CD4-positive, alpha-beta memory T cell (primary cell): ENCODE measurements at places on chromosomes 1 and 21.

GRCh38 chr1:203558064-203558760 lies 64.3 kb downstream of the OPTC start:
- DNase-seq = no peak

- no peak for DNase-seq
These were observed 258.5 kb downstream of the BACH1 start for GRCh38 chr21:29557200-29557599.

DNA sequence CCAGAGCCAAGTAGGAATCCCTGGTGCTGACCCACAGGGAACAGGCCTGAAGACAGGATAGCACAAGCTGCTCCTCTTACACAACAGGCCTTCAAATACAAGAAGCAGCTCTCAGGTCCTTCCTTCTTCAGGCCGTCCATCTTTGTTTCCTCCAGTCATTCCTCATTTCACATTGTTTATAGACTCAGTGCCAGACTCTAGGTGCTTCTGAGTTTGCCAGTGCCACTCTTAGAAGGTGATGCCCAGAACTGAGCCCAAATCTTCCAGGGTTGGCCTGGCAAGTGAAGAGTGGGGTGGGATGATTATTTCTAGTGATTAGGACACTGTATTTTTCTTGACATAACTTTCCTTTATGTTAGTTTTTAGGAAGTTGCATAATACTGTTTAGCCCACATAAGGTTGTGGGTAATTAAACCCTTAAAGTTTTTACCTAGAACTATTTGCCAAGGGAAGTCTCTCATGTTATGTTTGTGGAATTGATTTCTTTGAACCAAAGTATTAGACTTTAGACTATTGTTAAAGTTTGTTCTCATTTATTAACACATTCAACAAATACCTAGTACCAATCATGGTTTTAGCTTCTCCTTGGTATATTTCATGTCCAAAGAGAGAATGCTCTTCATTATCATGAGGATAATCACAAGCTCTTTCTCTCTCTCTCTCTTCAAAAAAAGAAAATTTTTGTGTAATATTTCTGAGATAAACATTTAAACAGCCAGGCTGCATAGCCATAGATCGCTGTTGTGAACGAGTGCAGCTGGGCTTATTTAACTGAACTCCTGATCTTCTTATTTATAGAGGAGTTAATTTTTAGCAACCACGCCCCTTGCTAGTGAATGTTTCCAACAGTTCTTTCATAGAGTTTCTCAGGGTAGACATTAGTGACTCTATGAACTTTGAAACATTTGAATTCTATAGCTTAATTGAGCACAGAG lies 47.7 kb downstream of the PGM1 start:
- DNase-seq = no peak

DNA sequence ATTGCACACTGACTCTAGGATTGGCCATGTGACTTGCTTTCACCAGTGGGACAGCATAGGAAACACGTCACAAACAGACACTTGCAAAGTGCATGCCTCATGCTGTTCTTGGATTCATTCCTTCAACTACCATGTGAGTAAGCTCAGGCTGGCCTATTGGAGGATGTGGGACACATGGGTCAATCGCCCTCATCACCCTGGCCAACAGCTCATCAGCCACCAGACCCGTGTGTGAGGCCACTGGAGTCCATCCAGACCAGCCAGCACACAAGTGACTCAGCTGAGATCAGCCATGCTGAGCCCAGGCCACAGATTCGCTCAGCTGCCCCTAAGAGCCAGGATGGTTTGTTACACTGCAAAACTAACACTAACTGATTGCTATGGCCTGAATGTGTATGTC lies 216.1 kb upstream of the GRIK3 start:
- DNase-seq = no peak

- DNase-seq = no peak
These were observed 65.9 kb downstream of the LAMC1 start for GRCh38 chr1:183089025-183089639.

DNA sequence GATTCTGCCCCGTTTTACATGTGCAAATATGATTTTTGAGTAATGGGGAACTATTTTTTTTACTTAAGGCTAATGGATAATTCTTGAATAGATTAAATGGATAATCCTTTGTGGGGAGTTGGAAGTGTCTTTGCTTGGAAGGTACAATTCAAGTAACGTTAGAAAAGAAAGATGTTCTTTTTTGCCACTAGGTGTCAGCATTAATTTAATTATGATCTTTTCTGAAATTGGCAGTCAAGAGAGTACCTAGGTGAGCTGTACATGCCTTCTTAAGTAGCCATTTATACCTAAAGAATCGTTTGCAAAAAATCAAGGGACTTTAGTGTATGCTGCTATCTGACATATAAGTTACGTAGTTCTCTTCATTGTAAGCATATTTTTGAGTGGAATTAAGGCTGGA lies 2.2 kb downstream of the FBXO28 start:
- peak; percentile 53 for DNase-seq

DNA sequence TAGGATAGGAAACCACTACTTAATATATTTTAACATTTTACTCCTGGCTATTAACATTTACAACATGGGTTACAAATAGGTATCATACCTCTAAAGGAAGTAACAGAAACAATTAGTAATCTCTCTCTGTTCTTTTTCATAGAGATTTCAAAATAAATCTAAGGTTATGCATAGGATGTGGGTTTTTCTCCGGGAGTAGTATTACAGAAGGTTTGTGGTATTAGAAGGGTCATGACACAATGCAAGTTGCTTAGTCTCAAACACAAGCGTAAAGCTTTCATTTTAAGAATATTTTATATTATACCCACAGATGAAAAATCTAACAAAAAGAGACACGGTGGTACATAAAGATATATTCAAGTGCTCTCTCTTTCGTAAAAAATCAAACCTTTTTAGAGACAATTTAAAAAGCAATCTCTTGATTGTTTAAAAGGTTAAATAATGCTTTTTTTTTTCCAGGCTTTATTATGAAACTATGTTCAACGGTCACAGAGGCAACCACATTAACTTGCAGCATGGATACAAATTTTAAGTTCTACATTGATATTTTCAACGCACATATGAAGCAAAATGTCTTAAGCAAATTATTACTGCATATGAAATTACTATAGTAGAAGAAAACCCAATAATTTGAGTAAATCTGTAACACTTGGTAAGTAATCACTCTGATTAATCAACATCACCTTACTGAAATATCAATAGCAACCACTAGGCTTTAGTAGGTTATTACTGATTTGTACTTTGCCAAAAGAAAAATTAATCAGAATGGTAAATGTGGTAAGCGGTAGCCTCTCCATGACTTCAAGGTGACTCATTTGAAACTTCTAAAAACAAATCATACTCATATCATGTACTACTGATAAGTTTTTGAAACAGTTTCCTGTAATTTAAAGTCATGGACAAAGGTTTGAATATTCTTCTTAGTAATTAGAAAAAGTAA lies 97.4 kb upstream of the GFI1 start:
- peak; percentile 67 for DNase-seq

DNA sequence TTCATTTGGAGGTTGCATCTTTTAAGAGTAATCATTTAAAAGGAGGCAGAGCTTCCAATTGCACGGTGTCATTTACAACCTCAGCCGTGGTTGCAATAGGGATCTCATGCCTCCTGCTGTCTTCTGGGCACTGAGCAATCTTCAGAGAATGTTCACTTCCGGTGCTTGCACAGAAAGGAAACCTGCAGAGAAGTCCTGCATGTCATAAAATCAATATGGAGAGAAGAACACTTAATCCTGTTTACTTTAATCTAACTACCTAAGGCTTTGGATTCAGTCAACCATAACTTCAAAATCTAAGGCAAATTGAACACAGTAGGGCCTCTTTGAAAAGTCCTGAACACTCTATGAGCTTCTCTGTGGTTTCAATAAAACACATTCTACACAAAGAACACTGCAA lies 11.3 kb upstream of the MAP10 start:
- DNase-seq = peak; percentile 22

DNA sequence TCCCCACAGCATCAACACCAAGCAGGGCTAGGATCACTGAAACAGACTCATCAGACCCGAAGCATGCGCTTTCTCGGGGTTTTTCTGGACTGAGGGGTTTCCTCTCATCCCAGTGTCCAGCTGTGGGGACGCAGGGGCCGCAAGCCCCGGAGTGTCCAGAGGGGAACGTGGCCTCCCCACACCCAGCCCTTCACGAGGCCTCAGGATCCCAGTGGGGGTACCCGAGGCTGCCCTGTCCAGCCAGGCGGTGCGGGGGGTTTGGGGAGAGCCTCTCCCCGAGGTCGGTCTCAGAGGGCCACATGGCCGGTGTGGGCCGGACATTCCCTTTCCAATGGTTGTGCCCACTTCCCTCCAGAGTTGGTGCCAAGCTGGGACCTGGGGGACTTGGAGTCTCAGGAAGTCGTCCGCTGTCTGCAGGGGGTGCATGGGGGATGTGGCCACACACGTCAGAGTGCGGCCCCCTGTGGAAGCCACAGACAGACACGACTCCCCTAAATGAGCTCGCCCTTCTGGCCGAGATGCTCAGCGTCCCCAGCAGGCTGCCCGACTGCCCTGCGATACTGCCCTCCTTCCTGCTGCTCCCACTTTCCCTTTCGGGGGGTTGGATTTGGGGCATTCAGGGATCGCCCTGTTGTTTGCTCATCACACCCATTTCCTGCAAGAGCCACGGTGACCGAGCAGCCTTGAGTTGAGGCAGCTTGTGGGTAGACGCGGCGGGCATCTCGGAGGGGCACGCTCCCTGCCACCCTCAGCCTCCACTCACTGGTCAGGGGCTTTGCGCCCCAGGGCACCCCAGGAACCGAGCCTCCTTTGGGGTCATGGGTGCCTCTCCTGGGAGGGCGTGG lies 4.1 kb downstream of the COL6A1 start:
- no peak for DNase-seq

- DNase-seq = no peak
These were observed 44.8 kb downstream of the KCNJ15 start for GRCh38 chr21:38301321-38302214.

DNA sequence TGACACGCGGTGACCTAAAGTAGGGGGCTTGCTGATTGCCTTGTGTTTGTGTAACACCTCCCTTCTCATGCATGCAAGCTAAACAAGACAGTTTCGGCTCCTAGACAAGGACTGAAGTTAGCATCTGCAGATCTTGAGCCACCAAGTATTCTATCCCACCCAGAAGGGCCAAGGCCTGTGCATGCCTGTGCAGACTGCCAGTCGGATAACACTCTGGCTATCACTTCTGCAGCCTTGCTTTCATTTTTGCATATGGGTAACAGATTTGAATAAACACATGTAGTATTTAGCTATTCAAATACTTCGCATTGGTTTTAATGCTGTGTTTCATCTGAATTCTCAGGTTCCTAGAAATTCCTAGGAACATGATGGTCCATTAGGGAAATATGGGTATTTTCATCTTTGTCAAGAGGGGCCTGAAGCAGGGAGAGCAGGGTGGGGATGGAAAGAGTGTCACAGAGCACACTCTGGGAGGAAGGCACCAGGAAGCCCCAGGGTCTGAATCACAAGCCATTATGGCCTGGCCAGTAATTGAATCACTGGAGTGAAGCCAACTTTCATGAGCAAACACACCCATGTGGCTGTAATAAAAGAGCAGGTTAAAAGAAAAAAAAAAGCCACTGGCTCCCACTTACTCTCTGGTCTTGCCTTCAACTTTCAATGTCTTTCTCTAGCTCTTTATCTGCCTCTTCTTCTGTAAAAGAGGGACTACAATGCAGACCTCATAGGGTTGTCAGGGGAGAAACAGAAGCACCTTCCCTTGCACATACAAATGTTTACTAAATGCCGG lies 28.3 kb downstream of the GADD45A start:
- DNase-seq = no peak

- DNase-seq = no peak
These were observed 8.2 kb upstream of the TRIM63 start for GRCh38 chr1:26075421-26076144.

GRCh38 chr1:224815647-224816046 lies 113.8 kb upstream of the DNAH14 start:
- DNase-seq = no peak

- no peak for DNase-seq
These were observed 9.8 kb downstream of the DUSP10 start for GRCh38 chr1:221732052-221732451.

DNA sequence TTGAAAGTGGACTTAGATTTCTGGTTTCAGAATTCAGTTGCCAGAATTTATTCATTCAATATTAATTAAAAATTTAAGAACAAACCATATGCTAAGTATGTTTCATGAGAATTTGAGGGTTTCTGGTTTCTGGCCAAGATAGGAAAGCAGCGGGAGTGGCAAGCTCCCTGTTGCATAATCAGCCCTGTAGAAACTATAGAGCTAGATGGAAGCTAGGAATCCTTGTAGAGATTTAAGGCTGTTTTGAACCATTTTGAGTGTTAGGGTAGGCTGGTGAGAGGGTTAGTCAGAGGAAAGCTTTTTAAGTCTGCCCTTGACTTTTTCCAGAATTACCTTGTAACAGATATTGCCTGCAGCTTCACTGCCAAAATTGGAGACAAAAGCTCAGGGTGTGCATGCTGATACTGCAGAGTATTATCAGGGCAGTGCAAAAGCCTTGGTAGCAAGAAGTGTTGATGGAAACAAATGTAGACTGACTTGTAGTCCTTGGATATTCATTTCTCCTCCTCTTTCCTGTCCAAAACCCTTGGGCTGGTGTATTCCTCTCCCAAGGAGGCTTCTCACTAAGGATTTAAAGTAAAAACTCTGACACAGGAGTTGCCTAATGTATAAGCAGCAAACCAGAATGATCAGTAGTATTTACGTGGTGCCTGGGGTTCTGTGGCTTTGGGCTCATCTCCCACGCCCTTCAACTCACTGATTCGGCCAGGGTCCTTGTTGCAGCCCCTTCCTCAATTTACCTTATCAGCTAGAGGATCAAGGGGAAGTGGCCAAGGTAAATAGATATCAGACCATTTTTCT lies 12.6 kb upstream of the GIPC2 start:
- no peak for DNase-seq
